Esophagus muscularis mucosa (tissue), 4 donors: ENCODE measurements at places on chromosomes 2 and 18. TPM values are rescaled to one million over a fixed set of nuclear protein-coding genes. Genes with fewer than 3 reads are reported as not detected.

Gene CRYGA
- not detected for total RNA-seq

- no peak for DNase-seq
Measured at GRCh38 chr2:54840559-54841468, 117.4 kb downstream of the EML6 start.

GRCh38 chr18:50183556-50183955 lies 11.4 kb downstream of the MYO5B start:
- no peak for DNase-seq

GRCh38 chr2:120760446-120761135 lies 24.9 kb downstream of the GLI2 start:
- DNase-seq: no peak

DNA sequence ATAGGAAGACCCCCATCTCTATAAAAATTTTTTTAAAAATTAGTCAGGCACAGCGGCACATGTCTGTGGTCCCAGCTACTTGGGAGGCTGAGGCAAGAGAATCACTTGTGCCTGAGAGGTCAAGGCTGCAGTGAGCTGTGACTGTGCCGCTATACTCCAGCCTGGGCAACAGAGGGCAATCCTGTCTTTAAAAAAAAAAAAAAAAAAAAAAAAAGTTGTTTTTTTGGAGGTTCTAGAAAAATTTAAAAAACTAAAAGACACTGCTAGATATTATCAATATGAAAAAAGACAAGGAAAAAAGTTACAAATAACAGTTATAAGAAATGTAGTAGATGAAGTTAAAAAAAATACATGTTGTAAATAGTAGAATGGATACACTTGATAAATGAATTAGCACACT lies 56.1 kb upstream of the C2orf15 start:
- DNase-seq: no peak

Gene HOXD3
- total RNA-seq: 0.99 TPM

Gene ASAP2
- 21.9 TPM for total RNA-seq

- no peak for DNase-seq
Measured at GRCh38 chr2:10362096-10362897, 59.6 kb downstream of the HPCAL1 start.
